Activated CD4-positive, alpha-beta T cell treated with anti-CD3 and anti-CD28 coated beads, Interleukin-2, amount 50 U/mL, for 48 hours (primary cell): ENCODE measurements at places on chromosomes 2 and 18.

GRCh38 chr2:233468047-233468740 lies 98.4 kb downstream of the USP40 start:
- no peak for DNase-seq

DNA sequence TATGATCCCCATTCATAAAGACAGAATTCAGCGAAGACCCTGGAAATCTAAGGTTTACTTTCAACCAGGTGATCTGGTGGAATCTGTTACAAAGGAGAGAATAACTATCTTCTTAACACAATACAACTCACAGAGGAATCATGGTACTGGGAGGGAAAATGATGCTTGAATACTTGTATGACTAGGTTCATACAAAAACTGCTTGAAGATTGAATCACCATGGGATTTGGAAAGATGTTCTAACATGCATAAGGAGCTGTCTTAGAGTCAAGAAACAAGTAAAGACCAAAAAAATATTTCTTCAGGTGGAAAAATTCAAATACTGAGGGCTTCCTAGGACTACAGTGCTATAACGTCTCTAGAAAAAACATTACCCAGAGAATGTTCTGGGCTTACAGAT lies 32.2 kb downstream of the COL5A2 start:
- no peak for DNase-seq

GRCh38 chr2:14451312-14451711 lies 181.2 kb upstream of the LRATD1 start:
- DNase-seq = no peak

GRCh38 chr2:206245265-206245672 lies 29.2 kb upstream of the ZDBF2 start:
- no peak for DNase-seq

DNA sequence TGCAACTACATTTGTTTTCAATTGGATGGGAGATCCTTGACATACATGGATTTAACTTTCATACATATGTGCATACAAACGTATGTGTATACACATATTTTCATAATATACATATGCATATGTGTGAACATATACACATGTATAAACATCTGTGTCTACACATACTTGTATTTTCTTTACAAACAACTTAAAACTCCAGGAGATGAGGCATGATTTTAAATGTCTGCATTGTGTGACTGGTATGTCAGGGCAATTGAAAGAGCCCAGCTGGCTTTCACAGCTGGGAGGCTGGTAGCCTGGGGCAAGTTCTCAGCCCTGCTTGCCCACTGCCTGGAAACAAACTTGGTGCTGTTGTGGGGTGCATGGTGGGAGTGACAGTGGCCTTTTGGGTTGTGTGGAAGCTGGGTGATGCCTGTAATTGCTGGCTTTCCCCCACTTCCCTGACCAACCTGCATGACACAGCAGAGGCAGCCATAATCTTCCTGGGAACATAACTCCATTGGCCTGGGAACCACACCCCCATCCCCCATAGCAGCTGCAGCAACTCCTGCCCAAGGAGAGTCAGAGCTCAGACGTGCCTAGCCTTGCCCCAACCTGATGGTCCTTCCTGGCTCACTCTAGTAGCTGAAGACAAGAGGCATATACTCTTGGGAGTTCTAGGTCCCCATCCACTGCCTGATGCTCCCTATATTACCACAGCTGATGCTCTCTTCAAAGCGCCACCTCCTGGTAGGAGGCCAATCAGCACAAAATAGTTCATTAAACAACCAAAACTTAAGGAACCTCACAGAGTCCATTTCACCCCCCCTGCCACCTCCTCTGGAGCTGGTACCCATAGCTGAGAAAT lies 158.3 kb downstream of the CERS6 start:
- peak; percentile 16 for DNase-seq

- no peak for DNase-seq
Observed at GRCh38 chr2:27754831-27755230, 16.7 kb upstream of the MRPL33 start.

DNA sequence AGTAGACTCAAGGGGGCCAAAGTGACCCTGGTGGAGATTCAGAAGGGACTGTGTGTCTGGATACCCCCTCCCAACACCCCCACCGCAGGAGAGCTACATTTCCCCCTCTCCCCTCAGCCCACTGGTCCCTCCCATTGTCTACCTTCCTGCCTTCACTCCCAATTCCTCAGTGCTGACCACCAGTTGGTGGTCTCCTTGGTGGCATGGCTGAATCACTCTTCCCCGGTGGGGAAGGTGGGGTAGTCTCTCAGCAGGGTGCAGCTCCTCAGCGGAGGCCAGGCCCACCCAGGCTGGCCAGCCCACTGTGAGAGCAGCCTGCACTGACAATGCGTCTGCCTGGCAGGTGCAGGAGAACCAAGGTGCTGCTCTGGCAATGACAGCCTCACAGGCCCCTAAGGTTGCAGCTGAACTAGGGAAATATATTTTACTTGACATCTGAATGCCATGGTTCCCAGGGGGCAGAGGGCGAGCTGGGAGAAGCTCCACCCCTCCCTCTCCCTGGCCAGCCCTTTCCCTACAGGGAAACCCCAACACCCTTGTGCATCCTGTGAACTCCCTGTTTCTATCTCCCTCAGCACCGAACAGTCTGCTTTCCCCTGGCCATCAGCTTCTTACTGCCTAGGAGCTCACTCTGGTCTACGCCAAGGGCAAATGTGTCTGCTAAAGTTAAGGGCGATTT lies 62.6 kb upstream of the PAX8 start:
- DNase-seq = no peak

DNA sequence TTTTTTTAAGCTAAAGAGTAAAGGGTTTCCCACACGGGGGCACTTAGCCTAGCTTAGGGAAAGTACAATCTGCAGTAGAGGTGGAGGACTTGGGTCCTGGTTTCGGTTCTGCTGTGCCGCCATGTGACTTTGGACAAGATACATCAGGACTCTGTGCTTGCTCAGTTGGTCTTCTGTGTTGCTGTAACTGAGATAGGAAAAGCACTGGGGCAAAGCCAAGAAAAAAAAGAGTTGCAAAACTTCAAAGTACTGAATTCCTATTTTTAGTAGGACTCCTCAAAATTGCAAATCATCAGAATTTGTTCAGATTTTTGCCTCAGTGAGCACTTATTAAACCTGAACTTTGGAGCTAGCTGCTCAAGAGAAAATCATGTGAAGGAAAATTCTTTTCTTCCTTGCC lies 96.3 kb upstream of the STON1 start:
- no peak for DNase-seq

DNA sequence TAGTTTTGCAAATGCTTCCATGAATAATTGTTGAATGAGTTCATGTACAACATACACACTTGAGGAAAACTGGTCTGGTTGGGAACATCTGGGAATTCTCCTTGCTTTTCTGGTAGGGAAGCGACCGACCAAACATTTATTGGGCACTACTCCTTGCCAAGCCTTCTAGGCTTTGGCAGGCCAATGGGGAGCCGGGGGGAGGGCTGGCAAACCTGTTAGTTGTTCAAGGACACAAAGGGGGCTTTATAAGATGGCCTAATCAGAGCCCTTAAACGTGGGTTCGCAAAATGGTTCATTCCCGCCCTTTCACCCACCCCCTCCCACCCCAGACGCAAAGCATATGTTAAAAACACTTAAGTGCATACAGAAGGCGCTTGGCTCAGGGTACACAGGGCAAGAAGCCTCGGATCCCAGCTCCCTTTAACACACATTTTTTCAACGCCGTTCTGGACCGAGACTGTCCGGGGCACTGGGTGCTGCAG lies 844 bp upstream of the VSNL1 start:
- no peak for DNase-seq

- DNase-seq = no peak
Observed at GRCh38 chr2:41965173-41965908, 82.5 kb upstream of the PKDCC start.

- DNase-seq = no peak
Observed at GRCh38 chr2:64860276-64860885, 128.8 kb upstream of the SLC1A4 start.

DNA sequence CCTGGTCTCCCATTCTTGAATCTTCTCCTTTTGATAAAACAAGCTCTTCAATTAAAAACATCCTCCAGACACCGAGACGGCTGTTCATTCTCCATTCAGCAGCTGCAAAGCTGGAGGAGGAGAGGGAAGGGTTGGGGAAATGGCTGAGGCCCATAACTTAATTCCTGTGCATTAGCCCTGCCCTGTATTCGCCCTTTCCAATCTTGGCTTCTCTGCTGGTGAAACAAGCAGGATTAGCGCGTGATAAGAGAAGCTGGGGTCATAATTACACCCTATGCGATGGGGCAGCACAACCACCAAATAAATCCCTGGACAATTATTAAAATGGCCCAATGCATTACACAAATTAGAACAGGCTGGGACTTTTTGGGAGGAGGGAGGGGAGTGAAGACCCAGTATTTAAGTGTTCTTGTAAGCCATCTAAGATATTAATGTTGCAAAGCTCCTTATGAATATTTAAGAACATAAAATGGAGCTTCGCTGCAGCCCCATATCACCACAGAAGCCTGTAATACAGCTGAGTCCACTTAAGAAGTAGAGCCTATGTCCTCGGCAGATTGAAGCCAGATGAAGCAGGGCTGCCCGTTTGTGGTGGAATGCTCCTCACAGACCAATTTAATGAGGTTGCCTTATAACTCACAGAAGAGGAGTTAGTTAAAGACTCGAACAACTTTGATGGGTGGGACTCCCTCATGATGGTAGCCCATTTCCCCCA lies 176.6 kb upstream of the SKOR2 start:
- no peak for DNase-seq

DNA sequence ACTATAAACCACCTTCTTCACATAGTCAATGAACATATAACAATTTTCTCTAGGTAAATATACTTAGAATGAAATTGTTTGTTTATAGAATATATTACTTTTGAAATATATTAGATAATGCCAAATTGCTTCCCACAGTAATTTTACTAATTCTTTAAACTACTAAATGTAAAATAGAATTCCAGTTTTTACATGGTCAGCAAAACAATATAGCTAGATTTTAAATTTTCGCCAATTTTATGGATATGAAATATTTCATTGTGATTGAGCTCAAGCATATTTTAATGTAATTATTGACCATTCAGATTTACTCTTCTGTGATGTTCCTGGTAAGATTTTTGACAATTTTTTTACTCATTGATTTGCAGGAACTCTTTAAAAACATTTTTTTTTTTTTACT lies 444.6 kb downstream of the PARD3B start:
- no peak for DNase-seq

- no peak for DNase-seq
Observed at GRCh38 chr2:61512768-61513398, 25.3 kb downstream of the XPO1 start.

DNA sequence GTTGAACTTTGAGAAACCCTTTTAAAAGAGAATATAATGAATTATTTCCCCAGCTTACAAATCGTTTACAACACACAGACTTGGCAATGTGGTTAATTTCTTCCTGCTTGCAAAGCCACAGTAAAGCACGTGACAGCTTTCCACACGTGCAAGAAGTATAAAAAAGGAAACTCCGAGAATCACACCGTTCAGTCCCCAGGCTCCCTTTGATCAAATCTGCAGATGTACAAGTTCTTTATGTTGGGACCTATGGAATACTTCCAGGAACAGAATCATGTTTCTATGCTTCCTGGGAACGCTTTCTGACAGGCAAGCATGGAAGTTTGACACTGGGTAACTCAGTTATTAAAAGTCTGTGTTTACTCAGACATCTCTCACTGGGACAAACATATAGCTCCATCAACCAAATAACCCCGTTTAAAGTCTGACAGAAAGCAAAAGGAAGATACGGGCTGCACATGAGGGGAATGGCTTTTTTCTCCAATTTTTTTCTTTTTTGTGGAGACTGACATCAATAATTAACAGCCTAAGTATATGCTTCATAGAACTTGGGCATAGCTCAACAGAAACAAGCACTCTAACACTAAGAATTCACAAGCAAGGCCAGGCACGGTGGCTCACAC lies 134.8 kb downstream of the EIPR1 start:
- no peak for DNase-seq

DNA sequence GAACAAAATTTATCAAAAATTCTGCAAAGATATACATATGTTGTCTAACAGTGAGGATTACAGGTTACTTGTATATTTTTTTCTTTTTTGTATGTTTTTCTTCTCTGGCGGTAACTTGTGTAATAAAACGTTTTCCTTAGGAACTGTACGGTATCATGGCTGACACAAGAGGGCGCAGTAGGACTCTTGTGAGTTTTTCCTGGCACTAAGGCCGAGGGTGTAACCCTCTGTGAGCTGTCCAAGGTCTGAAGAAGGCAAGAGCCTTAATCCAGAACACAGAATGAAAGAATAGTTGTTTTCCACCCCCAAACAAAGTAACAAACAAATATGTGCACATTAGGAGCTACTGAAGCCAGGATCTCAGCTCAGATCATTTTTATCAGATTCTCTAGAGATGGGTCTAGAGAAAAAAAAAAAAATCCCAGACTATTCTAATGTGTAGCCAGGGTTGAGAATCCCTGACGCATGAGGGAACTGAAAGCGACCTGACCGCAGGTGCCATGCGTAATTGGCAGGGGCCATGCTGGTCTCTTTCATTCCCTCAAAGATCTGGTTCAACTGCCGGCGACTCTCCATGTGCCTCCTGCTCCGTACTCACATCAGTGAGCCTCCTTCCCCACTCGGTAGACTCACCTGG lies 27.0 kb downstream of the TMEM200C start:
- peak; percentile 41 for DNase-seq

DNA sequence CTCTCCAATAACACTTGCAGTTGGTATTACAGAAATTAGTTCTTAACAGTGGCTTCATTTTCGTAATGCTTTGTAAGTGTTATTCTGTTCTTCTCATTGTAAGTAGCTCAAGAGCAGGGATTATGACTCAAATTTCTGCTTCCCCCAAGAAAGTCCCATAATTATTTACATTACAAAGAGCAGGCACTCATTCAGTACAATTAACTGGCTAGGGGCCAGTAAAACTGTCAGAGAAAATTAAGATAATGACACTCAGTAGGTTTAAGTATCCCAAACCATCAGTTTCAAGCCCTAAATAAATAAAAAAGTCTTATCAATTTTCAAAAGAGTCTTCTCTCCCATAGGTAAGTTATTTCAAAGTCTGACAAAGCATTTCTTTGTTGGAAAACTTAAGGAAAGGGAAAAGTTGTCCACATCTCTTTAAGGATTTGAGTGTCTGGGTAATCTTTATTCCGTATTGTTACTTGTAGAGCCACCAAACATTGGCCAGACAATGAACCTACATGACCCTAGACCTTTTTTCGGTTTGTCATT lies 137.1 kb downstream of the ARHGAP28 start:
- DNase-seq = no peak

- DNase-seq = no peak
Observed at GRCh38 chr2:203656522-203657287, 49.7 kb upstream of the CD28 start.
